T-helper 17 cell (primary cell): ENCODE measurements at places on chromosomes 16 and 17.

GRCh38 chr16:85216522-85217375 lies 104.5 kb upstream of the CIBAR2 start:
- no peak for DNase-seq

DNA sequence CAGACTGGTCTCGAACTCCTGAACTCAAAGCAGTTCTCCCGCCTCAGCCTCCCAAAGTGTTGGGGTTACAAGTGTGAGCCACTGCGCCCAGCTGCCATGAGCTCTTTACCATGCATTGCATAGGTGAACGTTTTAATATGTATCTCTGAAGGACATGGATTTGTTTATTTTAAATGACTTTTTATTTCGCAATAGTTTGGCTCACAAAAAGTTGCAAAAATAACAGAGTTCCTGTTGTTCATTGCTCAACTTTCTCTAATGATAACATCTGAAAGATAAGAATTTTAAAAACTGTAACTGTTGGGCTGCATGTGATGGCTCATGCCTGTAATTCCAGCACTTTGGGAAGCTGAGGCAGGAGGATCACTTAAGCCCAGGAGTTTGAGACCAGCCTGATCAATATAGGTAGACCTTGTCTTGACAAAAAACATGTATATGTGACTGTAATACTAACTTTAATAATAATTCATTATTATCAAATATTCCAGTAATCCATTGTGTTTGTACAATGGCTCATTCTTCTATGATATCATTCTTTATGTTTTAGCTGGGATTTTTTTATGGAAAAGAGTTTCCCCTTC lies 80.1 kb downstream of the ABCC1 start:
- no peak for DNase-seq

GRCh38 chr17:3004150-3004801 lies 59.1 kb downstream of the OR1D5 start:
- no peak for DNase-seq

- DNase-seq = no peak
These were observed 6.5 kb upstream of the HOXB13 start for GRCh38 chr17:48735062-48735351.

DNA sequence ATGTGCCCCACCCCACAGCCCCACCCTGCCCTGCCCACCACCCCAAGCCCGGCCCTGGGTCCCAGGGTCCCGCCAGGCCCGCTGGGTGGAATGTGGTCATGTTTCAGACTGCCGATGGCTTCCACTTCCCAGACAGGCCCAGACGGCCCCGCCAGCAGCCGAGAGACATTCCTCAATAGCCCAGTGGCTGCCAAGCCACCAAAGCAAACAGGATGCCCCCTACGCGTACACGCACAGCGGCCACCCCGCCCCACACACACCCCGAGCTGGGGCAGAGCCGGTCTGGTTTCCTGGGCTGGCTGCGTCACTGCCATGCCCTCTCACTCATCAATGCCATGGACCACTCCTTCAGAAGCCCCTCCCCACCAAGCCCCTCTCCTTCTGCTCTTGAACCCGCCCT lies 1.2 kb upstream of the KRT17 start:
- DNase-seq = no peak

DNA sequence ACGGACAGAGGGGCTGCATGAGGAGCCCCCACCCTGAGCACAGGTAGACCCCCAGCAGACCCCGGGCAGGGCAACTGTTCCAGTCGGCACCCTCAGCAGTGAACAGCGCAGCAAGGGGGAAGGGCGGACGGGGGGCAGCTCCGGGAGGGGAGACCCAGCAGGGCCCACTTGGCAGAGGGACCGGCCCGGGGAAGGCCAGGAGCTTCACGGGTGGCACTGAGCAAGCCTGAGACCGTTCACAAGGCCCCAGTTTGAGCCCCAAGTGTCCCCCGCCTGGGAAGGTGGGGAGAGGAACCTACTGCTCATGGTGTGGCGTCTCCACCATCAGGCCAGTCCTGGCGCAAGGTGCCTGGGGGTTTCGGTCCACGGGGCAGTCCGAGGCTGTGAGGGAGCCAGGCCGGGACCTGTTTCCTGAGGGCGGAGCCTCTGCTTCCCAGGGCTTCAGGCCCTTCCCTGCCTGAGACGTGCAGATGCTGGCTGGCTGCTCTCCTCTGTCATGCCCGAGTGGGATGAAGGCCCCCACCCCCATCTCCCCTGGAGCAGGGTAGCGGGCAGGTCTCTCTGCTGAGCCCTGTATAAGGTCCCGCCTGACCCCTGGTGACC lies 54.4 kb upstream of the GNG13 start:
- no peak for DNase-seq

DNA sequence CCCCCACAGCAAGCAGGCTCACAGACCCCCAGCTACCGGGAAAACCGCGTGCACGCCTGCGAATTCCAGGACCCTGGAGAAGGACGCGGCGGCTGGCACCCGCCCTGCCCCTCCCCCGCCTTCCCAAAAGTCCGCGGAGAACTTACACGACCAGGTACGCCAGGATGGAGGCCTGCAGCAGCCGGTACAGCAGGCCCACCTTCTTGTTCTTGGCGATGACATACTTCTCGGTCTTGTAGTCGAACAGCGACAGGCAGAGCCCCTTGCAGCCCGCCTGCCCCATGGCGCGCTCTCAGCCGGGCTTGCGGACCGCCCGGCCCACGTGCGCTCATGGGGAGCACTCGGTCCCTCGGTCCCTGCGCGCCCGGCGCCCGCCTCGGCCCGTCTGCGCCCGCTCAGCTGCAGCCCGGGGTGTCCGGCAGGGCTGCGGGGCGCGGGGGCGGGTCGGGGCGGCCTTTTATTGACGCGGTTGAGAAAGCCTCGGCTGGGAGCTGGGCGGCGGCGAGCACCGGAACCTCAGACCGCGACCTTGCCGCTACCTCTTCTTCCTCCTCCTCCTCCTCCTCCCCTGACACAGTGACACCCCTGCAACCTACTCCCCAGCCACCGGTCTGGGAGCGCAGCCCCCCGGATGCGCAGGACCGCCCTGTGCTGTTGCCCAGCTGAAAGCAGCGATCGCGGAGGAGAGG lies at the start of gene P2RX5:
Gene P2RX5, minus strand, starts transcription at position 433 of the 689 bp plus-strand sequence. Its CDS starts 150 bp downstream, at position 283.
- DNase-seq = peak; percentile 26

GRCh38 chr17:51687887-51688286 lies 427.5 kb downstream of the UTP18 start:
- no peak for DNase-seq

GRCh38 chr16:7315813-7316212 lies 16.8 kb upstream of the RBFOX1 start:
- no peak for DNase-seq

GRCh38 chr16:1984347-1985225 lies 593 bp downstream of the GFER start:
- DNase-seq = no peak

GRCh38 chr17:78544881-78545755 lies 32.1 kb downstream of the DNAH17 start:
- no peak for DNase-seq

GRCh38 chr17:29571486-29571882 lies 3.0 kb downstream of the TP53I13 start:
- DNase-seq = no peak

GRCh38 chr17:74682028-74682427 lies 30.7 kb downstream of the CD300LF start:
- DNase-seq = no peak

DNA sequence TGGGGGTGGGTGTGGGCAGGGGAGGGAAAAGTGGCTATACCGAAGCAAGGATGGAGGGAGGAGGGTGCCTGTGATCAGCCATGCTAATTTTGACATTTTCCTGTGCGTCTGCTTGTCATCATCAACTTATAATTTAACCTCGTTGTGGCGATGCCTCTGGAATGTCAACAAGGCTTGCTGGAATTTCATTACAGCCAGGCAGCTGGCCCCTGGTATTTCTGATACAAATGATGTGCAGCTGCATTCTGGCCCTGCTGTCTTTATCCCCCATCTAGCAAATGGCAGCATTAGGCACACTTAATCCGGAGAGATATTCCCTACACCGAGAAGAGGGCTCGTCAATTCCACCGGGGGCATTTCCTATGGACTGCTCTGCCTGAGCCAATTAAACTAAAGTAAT lies 278.3 kb upstream of the CCL2 start:
- DNase-seq = no peak

DNA sequence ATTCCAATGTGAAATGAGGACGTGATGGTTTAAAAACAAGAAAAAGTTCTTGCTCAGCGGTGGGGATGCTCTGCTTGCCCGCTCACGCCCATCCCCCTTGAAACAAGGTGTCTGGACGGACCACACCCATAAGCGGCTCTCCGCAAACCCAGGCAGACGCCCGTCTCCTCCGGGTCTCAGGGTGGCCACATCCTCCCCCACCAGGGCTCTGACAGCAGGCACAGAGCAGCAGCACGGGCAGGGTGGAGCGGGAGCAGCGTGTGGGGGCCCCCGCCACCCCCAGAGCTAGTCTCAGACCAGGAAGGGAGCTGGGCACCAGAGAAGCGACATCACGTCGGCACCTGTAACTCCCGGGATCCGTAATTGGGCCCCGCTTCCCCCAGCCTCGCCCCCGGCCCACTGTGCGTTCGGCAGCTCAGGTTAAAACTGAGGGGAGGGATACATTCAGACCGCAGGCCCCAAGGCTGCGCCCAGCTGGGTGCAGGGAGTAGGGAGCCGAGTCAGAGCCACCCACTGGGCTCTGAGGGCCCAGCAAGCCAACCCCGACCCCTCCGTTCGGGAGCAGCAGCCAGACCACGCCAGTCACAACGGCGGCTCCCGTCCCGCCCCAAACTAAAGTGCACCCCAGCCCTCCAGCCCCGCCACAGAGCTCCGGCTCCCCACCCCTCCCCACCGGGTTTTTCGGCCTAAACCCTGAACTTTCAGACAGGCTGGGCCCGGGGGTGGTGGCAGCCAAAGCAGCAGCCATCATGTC lies 22.0 kb downstream of the CLUH start:
- no peak for DNase-seq

GRCh38 chr17:37702598-37702997 lies 42.3 kb downstream of the HNF1B start:
- no peak for DNase-seq

DNA sequence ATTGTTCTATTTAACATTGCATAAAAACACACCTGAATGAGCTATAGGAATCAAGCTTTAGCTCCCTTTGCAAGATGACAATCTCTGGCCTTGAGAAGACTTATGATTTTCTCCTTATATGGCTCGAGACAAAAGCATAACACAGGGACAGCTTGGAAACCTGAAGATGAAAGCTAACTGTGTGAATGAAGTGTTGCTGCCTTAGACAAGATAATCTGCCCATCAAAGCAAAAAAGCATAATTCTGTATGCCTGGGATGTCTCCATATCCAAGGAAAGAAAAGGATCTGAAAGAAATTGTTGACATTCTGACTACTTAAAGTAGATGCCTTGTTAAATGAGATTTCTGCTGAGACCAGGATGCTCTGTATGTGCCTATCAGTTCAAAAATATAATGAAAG lies 526.7 kb upstream of the TOM1L1 start:
- no peak for DNase-seq

DNA sequence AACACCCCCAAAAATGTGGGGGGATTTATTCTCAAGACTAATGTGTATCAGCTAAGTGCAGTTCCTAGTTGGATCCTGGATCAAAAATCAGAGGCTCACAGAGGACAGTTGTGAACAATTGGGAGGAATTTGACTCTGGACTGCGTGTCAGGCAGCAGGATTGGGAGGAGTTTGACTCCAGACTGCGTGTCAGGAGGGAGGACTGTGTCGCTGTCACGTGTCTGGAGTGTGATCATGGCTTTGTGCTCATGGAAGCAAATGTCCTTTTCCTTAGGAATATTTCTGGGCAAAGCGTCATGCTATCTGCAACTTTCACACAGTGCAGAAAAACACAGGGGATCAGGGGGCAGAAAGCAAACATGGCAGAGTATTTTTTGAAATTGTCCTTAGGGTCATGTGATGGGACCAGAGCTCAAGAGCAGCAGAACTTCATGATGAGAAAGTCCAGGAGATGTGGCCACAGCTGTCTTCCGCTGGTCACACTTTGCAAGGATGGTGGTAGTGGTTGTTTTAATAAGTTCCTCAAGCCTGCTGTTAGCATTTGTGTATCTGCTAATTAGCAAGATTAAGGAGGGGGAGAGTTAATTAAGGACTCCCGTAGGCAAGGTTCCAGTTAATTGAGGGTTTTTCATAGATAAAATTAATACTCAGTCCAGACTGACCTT lies 122.0 kb upstream of the CHMP6 start:
- DNase-seq = no peak

GRCh38 chr16:49348408-49349176 lies 25.0 kb upstream of the C16orf78 start:
- no peak for DNase-seq

- DNase-seq = no peak
These were observed 100.1 kb upstream of the DYNLRB2 start for GRCh38 chr16:80440667-80441066.

DNA sequence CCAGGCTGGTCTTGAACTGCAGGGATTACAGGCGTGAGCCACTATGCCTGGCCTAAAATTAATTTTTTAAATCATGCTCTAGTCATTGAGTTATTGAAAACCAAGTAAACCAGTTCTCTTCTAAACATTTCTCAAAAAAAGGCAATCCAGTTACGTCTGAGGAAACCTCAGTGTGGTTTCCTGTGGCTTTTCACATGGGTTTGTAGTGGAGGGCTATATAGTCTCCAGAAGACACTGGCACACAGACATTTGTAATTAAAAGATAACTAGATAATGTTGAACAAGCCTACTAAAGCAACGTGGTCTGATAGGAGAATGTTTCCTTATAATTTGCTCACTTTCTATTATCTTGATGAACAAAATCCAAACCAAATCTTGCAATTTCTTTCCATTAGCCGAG lies 5.2 kb upstream of the TOB1 start:
- DNase-seq = no peak

- no peak for DNase-seq
These were observed 37.7 kb upstream of the CCDC182 start for GRCh38 chr17:57782647-57783337.

DNA sequence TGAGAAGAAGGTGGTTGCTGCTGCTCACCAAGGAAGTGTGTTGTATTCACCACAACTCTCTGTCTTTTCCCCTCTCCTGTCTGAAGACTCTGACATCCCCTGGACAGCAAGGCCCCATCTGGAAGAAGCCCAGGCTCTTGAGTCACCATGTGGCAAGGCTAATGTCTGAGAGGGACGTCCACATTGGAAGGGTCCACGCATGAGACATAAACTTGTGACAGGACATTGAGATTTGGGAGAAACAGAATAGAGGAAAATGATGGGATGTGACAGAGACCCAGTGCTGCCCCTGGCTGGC lies 176.5 kb downstream of the IRF8 start:
- no peak for DNase-seq

GRCh38 chr16:81497690-81498089 lies 53.1 kb downstream of the CMIP start:
- DNase-seq = no peak

- no peak for DNase-seq
These were observed 12.0 kb upstream of the USP32 start for GRCh38 chr17:60403962-60404361.
